ENCODE measurements at places on chromosomes 16 and 17.

- DNase-seq, result no peak
These were observed 4.2 kb downstream of the DPH1 start for GRCh38 chr17:2034157-2034556.

DNA sequence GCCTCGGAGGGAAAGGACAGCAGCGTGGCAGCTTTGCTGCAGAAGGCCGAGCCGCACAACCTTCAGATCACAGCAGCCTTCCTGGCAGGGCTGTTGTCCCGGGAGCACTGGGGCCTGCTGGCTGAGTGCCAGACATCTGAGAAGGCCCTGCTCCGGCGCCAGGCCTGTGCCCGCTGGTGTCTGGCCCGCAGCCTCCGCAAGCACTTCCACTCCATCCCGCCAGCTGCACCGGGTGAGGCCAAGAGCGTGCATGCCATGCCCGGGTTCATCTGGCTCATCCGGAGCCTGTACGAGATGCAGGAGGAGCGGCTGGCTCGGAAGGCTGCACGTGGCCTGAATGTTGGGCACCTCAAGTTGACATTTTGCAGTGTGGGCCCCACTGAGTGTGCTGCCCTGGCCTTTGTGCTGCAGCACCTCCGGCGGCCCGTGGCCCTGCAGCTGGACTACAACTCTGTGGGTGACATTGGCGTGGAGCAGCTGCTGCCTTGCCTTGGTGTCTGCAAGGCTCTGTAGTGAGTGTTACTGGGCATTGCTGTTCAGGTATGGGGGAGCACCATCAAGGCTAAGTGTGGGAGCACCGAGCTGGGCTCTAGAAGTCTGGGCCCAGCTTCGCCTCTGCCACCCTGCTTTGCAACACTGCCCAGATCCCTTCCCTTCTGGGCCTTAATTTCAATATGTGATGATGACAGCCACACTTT is 18.6 kb downstream of the NOD2 start:
- DNase-seq, result peak; percentile 62

DNA sequence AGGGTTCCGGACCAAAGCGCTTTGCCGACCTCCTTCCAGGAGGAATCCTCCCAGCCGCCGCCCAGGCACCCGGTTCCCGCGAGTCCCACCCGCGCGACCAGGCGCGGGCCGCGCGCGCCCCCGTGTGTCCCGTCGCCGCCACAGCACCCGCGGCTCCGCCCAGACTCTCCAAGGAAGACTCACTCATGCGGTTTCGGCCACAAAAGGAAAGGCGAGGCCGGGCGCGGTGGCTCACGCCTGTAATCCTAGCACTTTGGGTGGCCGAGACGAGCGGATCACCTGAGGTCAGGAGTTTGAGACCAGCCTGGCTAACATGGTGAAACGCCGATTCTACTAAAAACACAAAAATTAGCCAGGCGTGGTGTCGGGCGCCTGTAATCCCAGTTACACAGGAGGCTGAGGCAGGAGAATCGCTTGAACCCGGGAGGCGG is 3.5 kb upstream of the PKMYT1 start:
- DNase-seq, result peak; percentile 28

GRCh38 chr17:77365584-77366186 is 224.9 kb downstream of the SEC14L1 start:
- DNase-seq, result no peak

DNA sequence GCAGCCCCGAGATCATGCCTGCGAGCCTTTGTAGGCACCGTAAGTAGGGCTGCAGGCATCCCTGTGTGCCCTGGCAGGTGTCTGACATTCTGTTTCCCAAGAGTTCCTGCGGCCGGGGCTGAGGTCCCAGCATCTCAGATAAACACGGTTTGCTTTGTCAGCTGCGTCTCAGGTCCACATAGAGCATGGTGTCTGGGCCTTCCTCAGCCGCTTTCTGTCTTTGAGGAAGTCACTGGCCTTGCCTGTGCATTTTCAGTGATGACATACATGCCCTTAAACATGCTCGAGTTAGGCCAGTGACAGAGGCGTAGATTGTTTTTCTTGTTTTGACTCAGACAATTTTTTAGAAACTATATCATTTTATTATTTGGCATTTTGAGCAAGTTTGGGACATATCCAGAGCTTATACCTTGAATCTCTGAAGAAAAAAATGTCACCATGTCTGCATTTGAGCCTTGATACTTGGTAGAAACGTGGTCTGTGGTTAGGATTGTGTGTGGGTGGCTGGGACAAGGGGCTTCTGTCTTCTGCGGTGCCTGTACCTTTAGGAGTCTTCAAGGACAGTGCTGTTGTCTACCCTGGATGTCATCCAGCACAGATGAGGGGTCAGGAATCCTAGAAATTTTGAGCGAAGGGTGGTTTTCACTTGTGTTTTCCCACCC is 105.8 kb downstream of the SNX29 start:
- DNase-seq, result no peak

DNA sequence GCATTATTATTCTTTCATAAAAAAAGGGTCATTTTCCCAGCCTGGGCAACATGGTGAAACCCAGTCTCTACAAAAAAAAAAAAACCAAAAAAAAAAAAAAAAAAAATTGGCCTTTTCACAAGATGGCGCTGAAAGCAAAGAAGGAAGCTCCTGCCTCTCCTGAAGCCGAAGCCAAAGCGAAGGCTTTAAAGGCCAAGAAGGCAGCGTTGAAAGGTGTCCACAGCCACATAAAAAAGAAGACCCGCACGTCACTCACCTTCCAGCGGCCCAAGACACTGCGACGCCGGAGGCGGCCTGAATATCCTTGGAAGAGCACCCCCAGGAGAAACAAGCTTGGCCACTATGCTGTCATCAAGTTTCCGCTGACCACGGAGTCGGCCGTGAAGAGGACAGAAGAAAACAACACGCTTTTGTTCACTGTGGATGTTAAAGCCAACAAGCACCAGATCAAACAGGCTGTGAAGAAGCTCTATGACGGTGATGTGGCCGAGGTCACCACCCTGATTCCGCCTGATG is 4.9 kb upstream of the PGAP6 start:
- no peak for DNase-seq

- no peak for DNase-seq
These were observed 570 bp downstream of the NR1D1 start for GRCh38 chr17:40099619-40100418.

DNA sequence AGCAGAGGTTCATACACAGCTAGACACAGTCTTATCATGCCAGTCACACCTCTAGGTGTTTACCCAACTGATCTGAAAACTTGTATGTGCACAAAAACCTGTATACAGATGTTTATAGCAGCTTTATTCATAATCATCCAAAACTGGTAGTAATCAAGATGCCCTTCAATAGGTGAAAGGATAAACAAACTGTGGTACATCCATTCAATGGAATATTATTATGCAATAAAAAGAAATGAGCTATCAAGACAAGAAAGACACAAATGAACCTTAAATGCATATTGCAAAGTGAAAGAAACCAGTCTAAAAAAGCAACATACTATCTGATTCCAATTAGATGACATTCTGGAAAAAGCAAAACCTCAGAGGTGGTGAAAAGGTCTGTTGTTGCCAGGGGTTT is 47.6 kb upstream of the CNEP1R1 start:
- no peak for DNase-seq

DNA sequence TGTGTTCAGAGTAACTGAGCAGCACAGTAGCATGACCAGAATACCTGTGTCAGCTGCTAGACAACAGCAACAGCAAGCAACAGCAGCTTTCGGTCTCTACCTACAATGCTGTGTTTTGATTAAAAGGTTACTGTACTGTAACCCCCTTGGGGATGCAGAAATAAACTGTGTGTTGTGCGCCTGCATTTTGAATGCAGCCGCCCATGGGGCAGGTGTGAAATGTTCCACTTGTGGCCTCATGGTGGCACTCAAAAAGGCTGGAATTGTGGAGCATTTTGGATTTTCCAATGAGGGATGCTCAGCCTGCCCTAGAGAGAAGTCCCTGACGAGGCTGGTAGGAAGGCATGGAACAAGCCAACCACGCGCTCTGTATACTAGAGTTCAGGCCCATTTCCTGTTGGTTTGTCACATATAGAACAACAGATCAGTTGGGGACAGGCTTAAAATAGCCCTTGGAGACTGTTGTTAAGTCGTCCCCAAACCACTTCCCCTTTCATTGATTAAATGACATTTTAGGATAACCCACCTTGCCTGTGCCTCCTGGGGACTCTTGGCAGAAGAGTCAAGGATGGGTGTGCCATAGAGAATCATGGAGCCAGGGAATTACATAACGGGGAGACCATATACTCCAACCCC is 27.1 kb downstream of the SCPEP1 start:
- DNase-seq, result no peak

GRCh38 chr16:80924372-80924978 is 82.2 kb downstream of the CMC2 start:
- peak; percentile 31 for DNase-seq

GRCh38 chr17:51908841-51909537 is 249.5 kb downstream of the CA10 start:
- DNase-seq, result no peak

GRCh38 chr16:84973236-84973635 is 38.1 kb downstream of the ZDHHC7 start:
- no peak for DNase-seq

GRCh38 chr16:23682181-23682580 is 3.5 kb downstream of the PLK1 start:
- no peak for DNase-seq

GRCh38 chr17:46979147-46979863 is at the start of gene RPRML:
Gene RPRML, minus strand, starts transcription at chr17:46979253. Its CDS starts 246 bp downstream, at chr17:46979007.
- DNase-seq, result no peak

DNA sequence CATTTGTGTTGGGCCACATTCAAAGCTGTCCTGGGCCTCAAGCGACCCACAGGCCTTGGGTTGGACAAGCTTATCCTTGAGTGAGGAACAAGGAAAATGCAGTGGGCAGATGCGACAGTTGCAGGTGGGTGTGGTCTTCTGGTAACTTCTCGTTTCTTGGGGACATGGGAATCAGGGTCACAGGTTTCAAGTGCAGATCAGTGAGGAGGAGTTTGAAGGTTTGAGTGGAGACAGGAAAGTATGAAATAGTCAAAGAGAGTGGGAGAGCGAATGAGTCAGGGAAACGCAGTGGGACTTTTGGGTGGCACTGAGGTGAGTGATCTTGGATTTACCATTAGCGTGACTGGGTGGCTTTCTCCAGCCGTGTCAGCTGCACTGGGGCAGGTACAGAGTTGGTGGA is 15.4 kb upstream of the CCL22 start:
- DNase-seq, result no peak

DNA sequence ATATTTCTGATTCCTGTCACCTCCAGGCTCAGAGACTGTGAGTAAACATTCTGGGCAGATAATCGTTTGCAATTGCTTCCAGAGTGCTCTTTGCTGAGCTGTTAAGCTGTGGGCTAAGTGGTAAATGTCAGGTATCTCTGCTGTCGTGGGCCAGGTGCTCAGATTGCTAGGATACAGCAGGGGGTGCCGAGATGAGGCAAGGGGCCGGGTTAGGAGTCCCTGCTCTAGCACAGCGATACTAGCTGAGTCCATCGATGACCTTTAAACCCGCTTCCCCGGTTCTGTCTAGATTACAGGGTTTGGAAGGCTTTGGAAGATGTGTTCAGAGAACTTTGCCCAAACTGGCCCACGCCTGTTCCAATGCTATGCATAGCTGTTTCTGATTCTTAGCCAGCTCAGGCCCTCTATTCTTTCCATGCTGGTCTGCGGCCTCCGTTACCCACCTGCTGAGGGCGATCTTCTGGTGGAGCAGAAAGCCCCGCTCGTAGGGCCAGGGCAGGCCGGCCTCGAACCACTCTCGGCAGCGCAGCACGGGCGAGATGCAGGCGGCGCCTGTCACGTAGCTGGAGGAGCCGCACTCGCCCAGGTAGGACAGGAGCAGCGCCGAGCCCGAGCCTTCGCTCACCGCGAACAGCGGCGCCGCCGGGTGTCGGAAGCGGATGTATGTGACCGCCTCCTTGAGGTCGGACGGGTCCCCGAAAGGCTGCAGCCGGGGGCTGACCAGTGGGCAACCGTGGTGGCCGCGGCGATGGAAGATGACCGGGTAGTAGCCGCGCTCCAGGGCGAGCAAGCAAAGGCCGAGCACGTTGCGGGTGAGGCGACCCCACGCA is 979 bp downstream of the ABHD15 start:
- no peak for DNase-seq

DNA sequence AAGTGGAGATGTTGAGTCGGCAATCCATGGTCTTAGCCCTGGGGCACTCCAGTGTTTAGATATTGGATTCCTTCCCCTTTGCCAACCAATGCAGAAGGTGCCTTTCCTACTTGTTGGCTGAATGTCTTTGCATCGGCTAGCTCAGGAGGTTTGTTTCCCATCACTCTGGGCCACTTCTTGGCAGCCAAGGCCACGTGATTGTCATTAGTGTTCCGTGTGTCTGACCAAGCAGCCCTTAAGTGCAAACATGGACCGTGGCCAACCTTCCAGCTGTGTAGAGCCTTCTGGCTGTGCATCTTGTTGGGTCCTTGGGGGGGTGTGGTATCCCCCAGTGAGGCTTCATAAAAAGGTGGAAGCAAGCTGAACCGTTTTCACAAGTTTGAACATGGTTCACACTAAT is 66.0 kb downstream of the GNAO1 start:
- DNase-seq, result no peak

DNA sequence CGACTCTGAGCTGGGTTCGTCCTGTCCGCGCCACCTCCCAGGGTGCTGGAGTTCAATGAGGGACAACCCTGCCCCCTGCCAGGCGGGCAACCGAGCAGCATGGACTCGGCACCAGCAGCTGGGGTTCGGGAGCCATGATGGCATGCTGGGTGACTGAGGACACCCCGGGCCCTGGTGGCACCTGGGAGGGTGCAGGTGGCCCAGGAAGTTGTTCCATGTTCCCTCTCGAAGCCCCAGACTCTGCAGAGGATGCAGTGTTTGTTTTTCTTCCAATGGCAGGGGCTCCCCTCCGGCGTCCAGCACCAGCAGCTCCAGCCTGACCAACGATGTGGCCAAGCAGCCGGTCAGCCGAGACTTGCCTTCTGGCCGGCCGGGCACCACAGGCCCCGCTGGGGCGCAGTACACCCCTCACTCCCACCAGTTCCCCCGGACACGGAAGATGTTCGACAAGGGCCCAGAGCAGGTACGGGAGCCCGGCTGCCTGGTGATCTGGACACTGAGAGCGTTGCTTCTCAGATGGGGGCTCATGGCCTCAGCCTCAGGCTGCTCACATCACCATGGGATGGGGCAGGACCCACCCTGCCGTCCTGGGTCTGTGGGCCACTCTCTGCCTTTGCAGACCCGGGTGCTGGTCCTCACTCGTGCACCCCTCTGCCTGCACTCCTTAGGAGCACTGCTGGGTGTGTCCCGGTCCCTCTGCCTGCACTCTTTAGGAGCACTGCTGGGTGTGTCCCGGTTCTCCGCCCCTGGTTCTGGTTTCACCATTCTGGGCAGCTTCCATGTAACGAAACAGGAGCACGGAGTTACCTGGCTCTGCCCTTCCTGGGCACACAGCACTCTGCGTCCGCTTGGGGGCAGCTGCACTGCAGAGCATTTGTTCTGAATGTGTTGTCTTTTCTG is 68.2 kb upstream of the CHMP6 start:
- no peak for DNase-seq

GRCh38 chr17:16407911-16408588 is 7.3 kb upstream of the TRPV2 start:
- DNase-seq, result peak; percentile 22

Measured in amygdala (tissue), 56 donors.